ENCODE measurements at places on chromosomes 2 and 18.

GRCh38 chr2:31348618-31349017 lies 65.9 kb downstream of the XDH start:
- no peak for DNase-seq

DNA sequence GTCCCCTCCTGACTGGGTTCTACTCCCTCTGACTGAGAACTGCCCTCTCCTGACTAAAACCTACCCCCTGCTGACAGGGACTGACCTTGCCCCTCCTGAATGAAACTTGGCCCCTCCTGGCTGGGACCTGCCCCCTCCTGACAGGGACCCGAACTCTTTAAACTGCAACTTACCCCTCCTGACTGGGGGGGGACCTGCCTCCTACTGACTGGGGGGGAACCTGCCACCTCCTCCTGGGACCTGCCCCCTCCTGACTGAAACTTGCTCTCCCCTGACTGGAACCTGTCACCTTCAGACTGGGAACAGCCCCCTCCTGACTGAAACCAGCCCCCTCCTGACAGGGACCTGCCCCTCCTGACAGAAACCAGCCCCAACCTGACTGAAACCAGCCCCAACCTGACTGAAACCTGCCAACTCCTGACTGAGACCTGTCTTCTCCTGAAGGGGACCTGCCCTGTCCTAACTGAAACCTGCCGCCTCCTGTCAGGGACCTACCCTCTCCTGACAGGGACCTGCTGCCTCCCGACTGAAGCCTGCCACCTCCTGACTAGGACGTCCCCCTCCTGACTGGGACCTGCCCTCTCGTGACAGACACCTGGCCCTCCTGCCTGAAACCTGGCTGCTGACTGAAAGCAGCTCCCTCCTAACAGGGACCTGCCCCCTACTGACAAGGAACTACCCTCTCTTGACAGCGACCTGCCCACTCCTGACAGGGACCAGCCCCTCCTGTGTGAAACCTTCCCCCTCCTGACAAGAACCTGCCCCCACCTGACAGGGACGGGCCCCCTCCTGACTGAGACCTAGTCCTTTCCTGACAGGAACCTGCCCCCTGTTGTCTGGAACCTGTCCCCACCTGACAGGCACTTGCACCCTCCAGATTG lies 87.1 kb downstream of the PXDN start:
- DNase-seq = no peak

DNA sequence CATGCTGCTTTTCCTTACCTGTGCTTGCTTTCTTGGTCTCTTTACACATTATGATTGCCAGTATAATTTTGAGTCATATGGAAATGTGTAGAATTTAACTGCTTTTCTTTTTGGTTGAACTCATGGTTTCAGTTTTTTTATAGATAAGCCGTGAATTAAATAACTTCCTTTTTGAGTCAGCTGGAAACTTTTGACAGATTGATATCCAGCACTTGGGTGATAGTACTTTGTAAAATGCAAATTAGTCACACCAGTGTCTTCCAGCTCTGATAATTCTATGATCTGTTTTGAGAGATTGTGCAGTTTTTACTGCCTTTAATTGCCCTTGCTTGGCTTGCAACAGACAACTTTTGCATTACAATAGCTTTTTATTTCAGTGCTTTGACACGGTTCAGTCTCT lies 86.4 kb downstream of the NCOA1 start:
- DNase-seq = no peak

DNA sequence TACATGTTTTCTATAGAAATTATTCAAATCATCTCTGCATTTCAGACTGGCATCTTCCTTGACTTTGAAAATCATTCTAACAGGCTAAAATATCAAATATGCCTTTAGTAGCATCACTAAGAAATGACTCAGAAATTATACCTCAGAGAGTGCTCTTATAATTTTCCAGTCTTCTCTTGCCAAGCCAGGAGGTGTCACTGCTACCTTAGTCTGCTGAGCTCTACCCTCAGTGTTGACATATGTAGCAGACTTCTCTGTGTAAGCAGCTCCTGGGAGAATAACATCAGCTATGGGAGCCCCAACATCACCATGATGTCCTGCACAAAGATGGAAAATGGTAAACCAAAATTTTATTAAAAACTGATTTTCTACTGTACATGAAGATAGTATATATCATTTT lies 31.6 kb downstream of the NDUFS1 start:
- DNase-seq = no peak

DNA sequence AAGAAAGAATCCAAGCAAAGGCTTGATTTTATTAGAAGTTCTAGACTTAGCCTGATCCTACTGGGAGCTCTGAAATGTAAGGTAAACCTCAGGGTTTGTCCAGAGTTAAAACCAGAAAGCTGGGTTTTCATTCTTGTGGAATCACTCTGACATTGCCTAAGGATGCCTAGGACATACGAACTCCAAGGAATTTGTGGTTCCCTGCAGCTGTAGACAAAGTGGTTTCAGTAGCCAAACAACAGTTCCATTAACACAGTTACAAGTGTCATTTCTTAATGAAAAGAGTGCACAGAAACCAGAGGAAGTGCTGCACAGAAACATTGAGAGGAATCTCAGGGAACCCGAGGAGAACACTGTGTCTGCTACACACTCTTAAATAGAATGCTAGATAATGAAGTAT lies 221.4 kb upstream of the ST6GAL2 start:
- no peak for DNase-seq

DNA sequence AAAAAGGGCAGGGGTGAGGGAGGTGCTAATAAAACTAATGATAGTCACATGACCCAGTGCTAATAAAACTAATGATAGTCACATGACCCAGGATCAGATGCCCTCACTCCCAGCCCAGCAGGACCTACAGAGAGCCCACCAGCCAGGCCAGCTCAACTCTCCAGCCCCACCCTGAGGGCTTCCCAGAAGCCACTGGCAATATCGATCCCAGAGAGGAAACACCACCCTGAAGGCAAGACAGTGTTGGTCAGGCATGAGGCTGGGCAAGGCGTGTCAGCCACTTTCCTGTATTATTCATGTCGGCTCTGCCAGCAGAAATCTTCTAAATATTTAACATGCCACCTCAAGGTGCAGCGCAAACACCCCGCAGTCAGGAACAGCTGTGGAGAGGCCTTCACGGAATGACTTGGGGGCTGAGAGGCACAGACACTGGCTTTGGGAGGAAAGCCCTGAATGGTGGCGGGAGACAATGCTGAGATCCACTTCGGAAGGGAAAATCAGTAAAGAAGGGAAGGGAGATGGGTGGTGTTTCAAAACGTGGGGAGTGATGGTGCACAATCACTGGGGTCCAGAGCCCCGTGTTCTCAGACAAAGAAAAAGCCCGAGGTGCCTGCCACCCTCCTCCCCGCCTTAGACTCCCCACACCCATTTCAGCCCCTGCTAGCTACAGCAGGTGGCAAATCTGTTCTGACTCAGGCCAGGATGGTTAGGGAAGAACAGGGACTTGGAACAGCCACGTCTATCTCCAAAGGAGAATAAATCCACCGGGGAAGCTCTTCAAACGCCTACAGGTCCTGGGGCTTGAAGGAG lies 1.4 kb downstream of the REEP1 start:
- DNase-seq = no peak

DNA sequence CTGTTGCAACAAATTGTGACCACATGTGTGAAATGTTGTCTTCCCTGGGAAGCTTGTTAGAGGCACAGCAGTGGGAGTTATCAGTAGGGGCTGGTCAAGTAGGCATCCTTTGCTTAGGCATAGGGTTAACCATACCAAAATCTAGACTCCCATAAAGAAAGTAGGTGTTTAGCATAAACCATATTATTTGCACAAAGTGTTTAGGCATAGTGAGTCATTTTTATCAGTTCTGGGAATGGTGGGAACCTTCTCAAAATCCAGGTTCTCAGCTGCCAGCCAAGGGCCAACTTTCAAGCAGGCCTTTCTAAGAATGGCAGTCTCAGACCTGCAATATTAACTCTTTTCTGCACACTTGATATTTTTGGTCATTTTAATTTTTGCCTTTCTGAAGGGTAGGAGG lies 88.5 kb downstream of the RAB3GAP1 start:
- DNase-seq = no peak

DNA sequence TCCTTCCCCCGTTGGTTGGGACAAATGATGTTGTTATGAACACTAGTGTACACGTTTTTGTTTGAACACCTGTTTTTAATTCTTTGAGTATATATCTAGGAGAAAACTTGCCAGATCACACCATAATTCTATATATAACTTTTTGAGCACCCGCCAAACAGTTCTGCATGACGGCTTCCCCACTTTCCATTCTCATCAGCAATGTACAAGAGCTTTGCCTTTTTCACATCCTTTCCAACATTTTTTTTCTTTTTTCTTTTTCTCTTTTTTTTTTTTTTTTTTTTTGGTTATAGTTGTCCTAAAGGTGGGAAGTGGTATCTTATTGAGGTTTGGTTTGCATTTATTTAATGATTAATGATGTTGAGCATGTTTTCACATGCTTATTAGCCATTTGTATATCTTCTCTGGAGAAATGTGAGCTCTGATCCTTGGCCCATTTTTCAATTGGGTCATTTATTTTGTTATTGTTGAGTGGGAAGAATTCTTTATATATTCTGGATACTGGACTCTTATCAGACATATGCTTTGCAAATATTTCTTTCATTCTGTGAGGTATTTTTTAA lies 86.9 kb upstream of the ZC3H15 start:
- no peak for DNase-seq

GRCh38 chr2:122251566-122251965 lies 496.1 kb downstream of the TSN start:
- DNase-seq = no peak

- DNase-seq = no peak
These were observed 151.4 kb downstream of the CD8B2 start for GRCh38 chr2:106638580-106638979.

GRCh38 chr2:40827392-40827791 lies 375.5 kb upstream of the SLC8A1 start:
- DNase-seq = no peak

GRCh38 chr18:58507880-58508279 lies 121.0 kb downstream of the ALPK2 start:
- DNase-seq = no peak

DNA sequence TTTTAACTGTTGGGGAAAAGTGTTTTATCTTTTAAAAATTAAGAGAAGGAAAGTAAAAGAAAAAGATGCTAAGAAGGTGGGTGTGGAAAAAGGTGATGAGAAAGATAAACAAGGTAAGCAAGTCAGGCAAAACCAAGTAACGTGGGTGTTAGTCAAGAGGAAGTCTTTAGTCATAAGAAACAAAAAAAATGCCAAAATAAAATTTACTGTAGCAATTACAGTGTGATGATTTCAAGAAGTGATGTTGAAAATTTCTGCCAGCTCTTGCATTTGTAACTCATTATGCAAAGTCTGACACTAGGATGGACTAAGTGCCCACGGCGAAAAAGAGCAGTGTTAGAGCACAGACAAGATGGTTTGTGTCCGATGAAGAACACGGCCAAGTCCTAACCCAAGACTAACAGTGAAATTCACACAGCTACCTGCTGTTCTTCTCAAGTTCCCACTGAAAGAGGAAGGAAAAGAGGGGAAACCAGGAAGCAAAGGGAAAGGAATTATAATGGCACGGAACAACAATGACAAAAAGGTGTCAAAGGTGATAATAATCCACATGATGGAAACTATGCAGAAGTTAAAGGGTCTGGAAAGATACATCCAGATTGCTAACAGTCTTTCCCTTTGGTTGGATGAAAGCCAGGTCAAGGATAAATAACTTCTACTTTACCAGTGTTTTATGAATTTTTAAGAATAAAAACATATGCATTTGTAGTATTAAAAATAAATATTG lies 34.1 kb downstream of the NOL10 start:
- DNase-seq = no peak

GRCh38 chr2:178976351-178976750 lies 73.6 kb downstream of the CCDC141 start:
- no peak for DNase-seq

GRCh38 chr18:74831571-74832250 lies 234.0 kb downstream of the ZNF407 start:
- DNase-seq = no peak

GRCh38 chr2:181780657-181781056 lies 100.3 kb upstream of the NEUROD1 start:
- DNase-seq = no peak

GRCh38 chr2:151762694-151763093 lies 28.4 kb upstream of the NEB start:
- no peak for DNase-seq

- no peak for DNase-seq
These were observed 1.6 kb downstream of the KLHL29 start for GRCh38 chr2:23386339-23387220.

DNA sequence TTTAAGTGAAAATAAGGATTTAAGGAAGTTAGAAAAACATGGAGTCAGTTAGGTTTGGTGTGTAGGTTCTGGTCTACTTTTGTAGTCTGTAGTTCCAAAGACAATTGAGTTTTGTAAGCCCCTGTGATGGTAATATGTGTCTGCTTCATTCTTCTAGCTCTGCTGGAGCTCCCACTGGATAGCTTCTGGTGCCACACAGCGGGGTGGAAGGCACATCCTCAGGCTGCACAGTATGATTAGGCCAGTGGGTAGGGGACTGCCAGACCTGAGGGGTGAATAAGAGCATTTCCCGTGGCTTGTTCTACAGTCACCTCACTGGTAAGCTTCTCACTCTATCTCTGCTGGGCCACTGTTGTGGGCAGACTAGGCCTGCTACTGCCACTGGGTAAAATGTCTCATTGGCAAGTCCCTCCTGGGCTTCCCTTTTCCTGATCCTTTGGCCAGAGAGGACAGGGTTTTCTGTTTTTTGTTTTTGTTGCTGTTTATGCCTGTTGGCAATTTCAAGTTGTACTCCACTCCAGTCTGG lies 44.5 kb downstream of the TMEM131 start:
- DNase-seq = no peak

- no peak for DNase-seq
These were observed 1008.6 kb downstream of the TSN start for GRCh38 chr2:122764014-122764413.

DNA sequence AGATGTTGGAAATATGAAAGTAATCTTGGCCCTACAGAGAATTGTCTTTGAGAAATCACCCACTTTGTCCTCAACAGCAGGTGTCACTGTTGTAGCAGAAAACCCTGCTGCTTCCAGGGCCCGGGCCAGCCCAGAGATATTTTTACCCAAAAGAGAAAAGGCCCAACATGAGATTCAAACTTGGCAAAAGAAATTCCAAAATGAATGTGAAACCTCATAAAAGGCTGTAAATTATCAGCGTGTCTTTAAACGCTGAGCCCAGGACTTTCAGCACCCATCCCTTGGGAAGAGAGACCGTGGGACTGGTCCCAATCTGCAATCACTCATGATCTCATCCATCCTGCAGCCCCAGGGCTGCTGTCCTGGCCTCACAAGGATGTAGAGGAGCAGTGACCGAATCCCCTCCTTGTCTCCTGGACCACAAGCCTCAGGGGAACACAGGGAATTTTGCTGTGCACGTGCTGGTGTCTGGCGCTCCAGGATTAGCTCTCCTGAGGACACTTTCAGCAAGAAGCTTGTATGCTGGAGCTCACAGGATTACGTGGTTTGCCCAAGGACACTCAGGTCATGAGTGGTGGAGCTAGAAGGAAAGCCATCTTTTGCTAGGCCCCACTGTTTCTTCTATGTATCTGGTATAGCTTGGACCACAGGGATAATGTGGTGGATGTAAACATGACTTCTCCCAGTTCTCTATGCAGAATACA lies 202.1 kb downstream of the RNF144A start:
- no peak for DNase-seq

Measured in activated T-cell treated with anti-CD3 and anti-CD28 coated beads for 1 hour (primary cell).